ENCODE measurements at places on chromosomes 5 and 9.

DNA sequence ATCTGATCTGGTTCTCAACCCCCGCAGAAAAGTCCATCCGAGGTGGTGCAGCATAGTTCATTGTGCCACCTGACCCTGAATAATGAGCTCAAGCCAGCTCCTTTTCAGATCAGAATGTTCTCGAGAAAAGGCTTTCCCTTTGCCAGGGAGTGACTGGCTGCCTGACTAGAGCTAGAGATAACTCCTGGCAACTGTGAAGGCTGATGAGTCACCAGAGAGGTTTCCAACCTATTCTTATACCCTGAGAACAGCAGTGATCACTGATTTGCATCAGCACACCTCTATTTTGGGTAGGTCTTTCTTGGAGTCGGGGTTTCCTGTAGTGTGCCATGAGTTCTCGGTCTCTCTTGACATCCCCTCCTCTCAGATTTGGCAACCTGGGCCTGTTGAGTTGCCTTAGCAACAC lies 127.9 kb downstream of the PIK3R1 start:
- H3K36me3 ChIP-seq: no peaks in the 10 kb centered on the region
- no peak overlapping the region for H3K4me3 ChIP-seq
- no peaks in the 10 kb centered on the region for H3K27me3 ChIP-seq
- no peaks in the 10 kb centered on the region for H3K4me1 ChIP-seq
- DNase-seq: peak; percentile 80
- H3K27ac ChIP-seq: no peak overlapping the region

GRCh38 chr5:72681781-72682180 lies 134.7 kb upstream of the TNPO1 start:
- H3K27ac ChIP-seq: no peak overlapping the region
- no peak for DNase-seq
- H3K4me3 ChIP-seq: no peak overlapping the region
- H3K4me1 ChIP-seq: no peaks in the 10 kb centered on the region
- H3K27me3 ChIP-seq: no peaks in the 10 kb centered on the region
- H3K36me3 ChIP-seq: no peaks in the 10 kb centered on the region

DNA sequence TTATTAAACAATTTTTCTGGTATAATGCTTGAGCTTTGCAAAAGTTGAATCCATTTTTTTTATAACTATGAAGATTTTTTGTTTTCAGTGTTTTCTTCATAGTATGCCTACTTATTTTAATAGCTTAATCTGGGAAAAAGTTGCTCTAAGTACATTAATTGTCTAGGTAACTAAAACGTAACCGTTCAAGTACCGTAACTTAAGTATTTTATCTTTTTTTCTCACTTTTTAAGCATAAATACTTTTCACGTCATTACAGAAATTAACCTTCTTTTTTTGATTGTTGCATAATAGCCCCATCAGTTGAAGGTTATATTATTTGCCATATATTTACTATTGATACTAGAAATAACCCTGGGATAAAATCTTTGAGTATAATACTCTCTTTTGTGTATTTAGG lies 15.2 kb downstream of the TNPO1 start:
- H3K4me3 ChIP-seq: no peak overlapping the region
- H3K27me3 ChIP-seq: no peaks in the 10 kb centered on the region
- no peaks in the 10 kb centered on the region for H3K36me3 ChIP-seq
- H3K27ac ChIP-seq: no peak overlapping the region

DNA sequence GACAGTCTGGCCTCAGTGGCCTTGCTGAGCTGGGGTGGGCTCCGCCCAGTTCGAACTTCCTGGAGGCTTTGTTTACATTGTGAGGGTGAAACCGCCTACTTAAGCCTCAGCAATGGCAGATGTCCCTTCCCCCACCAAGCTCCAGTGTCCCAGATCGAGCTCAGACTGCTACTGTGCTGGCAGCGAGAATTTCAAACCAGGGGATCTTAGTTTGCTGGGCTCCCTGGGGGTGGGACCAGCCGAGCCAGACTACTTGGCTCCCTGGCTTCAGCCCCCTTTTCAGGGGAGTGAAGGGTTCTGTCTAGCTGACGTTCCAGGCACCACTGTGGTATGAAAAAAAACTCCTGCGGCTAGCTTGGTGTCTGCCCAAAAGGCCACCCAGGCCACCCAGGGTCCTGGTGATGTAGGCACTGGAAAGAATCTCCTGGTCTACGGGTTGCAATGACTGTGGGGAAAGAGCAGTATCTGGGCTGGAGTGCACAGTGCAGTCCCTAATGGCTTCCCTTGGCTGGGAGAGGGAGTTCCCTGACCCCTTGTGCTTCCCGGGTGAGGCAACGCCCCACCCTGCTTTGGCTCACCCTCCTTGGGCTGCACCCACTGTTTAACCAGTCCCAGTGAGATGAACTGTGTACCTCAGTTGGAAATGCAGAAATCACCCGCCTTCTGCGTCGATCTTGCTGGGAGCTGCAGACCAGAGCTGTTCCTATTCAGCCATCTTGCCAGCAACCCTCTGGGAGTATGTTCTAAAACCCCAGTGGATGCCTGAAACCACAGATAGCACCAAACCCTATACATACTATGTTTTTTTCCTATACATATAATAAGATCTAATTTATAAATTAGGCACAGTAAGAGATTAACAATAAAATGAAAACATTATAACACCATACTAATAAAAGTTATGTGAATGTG lies 95.5 kb downstream of the TMEM161B start:
- no peak overlapping the region for H3K27ac ChIP-seq
- no peak for DNase-seq
- H3K27me3 ChIP-seq: no peaks in the 10 kb centered on the region
- H3K36me3 ChIP-seq: no peaks in the 10 kb centered on the region

GRCh38 chr9:37281541-37281940 lies 141.0 kb upstream of the GRHPR start:
- H3K4me1 ChIP-seq: peaks cover 7% of the 10 kb centered on the region
- H3K27me3 ChIP-seq: no peaks in the 10 kb centered on the region
- no peak overlapping the region for H3K4me3 ChIP-seq
- H3K36me3 ChIP-seq: no peaks in the 10 kb centered on the region

- no peak overlapping the region for H3K4me3 ChIP-seq
- H3K27ac ChIP-seq: no peak overlapping the region
- H3K36me3 ChIP-seq: no peaks in the 10 kb centered on the region
- DNase-seq: no peak
These were observed 172.7 kb downstream of the CHSY3 start for GRCh38 chr5:130077007-130077406.

DNA sequence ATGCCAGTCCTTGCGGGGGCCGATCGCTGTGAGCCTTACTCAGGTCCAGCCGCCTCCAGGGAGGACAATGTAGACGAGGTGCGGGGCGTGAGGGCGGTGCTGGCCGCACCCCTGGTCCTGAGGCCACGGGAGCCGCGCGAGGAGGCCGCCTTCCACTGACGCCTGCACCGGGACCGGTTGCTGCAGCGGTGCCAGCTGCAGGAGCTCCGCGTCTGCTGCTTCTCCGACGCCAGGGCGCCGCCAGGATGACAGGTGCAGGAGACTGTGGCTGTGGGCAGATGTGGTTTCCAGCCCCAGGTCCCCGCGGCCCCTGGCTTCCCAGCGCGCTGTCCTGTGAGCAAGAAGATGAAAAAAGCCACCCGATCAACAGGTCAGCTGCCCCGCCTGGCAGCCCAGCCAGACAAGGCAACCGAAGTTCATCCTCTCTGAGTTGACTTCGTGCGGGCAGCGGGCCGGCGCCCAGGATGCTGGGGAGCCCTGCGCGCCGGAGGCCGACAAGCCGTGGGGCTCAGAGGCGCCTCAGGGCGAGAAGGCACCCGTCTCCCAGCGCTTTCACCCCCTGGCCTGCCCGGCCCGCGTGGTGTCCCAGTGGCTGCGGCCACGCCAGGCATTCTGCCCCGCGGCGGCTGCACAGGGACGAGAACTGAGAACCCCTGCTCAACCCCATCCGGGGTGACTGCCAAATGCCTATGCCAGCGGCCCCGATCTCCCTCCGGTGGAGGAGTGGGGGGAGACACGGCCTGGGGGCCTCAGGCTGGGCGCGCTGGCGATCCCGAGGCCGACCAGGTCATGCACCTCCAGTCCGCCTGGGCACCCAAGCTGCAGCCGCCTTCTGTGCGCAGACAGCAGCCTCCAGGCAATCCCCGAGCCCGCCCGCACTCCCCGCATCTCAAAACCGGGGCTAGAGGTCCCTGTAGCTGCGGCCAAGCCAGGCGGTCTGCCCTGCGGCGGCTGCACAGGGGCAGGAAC lies 43.4 kb upstream of the BICD2 start:
- no peaks in the 10 kb centered on the region for H3K4me1 ChIP-seq
- peaks cover 64% of the 10 kb centered on the region for H3K27me3 ChIP-seq
- DNase-seq: no peak
- H3K4me3 ChIP-seq: no peak overlapping the region
- H3K36me3 ChIP-seq: no peaks in the 10 kb centered on the region

DNA sequence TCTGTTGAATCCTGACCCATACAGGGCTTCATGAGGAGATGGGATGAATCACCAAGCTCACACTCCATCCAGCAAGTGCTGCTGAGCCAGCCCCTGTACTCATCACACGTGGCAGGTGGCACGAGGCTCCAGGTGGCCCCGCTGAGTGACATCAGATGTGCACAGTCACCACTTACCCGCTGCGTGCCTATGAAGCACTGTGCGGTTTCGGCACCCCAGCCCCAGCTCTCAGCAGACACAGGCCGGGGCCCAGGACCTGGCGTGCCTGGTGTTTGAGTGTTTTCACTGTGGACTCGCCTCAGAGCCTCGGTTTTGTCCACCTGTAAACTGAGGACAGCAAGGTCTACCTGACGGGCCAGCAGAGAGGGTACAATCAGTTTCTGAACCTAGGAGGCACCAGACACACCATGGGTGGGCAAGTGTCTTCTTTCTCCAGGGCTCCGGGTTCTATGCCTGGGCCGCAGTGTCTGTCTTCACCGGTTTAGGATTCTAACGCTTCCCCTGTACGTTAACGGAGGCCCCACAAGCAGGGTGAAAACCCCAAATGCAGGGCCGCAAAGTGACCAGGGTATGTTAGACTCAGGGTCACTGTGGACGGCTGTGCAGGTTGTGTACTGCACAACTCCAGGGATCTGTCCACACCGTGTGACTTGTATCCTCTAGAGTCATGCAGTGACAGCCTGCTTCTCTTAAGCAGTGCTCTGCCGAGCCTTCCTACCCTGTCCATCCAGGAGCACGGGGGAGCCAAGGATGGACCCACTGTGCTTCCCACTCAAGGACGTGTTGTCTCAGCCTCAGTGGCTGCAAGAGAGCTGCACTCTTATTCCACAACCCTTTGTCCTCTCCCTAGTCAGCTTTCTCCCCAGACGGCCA lies 44.3 kb upstream of the COL5A1 start:
- H3K27ac ChIP-seq: no peak overlapping the region
- H3K27me3 ChIP-seq: no peaks in the 10 kb centered on the region
- peak; percentile 79 for DNase-seq
- H3K36me3 ChIP-seq: no peaks in the 10 kb centered on the region

GRCh38 chr9:77561331-77562018 lies 86.6 kb downstream of the GNA14 start:
- no peak overlapping the region for H3K4me3 ChIP-seq
- H3K27me3 ChIP-seq: no peaks in the 10 kb centered on the region
- no peaks in the 10 kb centered on the region for H3K4me1 ChIP-seq
- H3K36me3 ChIP-seq: no peaks in the 10 kb centered on the region
- DNase-seq: no peak

DNA sequence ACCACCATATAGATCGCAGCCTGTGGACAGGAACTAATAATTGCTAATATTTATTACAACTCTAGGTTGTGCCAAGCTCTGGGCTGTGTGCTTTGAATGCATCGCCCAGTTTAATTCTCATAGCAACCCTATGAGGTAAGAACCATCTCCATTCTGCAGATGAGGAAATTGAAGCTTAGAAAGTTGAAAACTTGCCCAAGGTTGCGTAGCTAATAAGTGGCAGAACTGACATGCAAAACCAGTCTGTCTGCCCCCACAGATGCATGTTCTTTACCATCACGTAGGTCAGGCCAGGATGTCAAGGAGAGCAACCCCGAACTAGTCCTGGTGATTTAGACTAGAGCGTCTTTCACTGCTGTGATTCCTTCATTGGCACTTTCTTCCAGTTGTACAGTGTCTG lies 15.6 kb downstream of the WWC1 start:
- no peak for DNase-seq
- no peaks in the 10 kb centered on the region for H3K36me3 ChIP-seq
- no peaks in the 10 kb centered on the region for H3K27me3 ChIP-seq
- H3K4me1 ChIP-seq: no peaks in the 10 kb centered on the region
- H3K4me3 ChIP-seq: no peak overlapping the region

DNA sequence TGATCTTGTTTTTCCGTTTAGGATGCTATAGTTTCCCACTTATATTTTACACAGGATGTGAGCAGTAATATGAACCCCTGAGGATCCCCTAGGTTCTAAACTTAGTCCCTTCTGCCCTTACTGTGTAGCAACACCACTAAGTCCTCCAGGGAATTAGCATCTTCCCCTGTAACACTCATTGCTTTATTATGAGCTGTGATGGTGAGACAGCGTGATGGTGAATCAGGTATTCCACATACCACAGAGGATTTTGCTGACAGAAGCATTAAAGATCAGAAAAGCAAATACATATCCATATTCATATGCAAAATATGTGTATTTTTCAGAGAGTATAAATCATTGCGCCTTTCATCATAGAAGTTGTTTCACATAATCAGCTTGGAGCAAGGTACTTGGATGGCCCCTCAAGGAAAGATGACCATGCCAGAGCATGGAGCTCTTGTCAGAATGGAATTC lies 317.0 kb downstream of the ICE1 start:
- no peaks in the 10 kb centered on the region for H3K27me3 ChIP-seq
- no peak overlapping the region for H3K4me3 ChIP-seq
- H3K36me3 ChIP-seq: no peaks in the 10 kb centered on the region
- H3K4me1 ChIP-seq: no peaks in the 10 kb centered on the region
- H3K27ac ChIP-seq: no peak overlapping the region

GRCh38 chr9:6184749-6185645 lies 30.6 kb upstream of the IL33 start:
- H3K36me3 ChIP-seq: no peaks in the 10 kb centered on the region
- no peak overlapping the region for H3K4me3 ChIP-seq
- H3K4me1 ChIP-seq: no peaks in the 10 kb centered on the region
- no peaks in the 10 kb centered on the region for H3K27me3 ChIP-seq
- peak; percentile 42 for DNase-seq

- no peaks in the 10 kb centered on the region for H3K27me3 ChIP-seq
- H3K36me3 ChIP-seq: no peaks in the 10 kb centered on the region
- no peak overlapping the region for H3K27ac ChIP-seq
- peak; percentile 37 for DNase-seq
- H3K4me3 ChIP-seq: no peak overlapping the region
These were observed 86.1 kb downstream of the ADAMTS6 start for GRCh38 chr5:65395526-65396155.
